ENCODE measurements at places on chromosomes 11 and 22. TPM values are rescaled to one million over a fixed set of nuclear protein-coding genes. Genes with fewer than 3 reads are reported as not detected.

SLC3A2 gene
- 64.1 TPM for total RNA-seq

GRCh38 chr11:118051611-118052461 is 25.0 kb upstream of the TMPRSS4 start:
- DNase-seq: no peak

DNA sequence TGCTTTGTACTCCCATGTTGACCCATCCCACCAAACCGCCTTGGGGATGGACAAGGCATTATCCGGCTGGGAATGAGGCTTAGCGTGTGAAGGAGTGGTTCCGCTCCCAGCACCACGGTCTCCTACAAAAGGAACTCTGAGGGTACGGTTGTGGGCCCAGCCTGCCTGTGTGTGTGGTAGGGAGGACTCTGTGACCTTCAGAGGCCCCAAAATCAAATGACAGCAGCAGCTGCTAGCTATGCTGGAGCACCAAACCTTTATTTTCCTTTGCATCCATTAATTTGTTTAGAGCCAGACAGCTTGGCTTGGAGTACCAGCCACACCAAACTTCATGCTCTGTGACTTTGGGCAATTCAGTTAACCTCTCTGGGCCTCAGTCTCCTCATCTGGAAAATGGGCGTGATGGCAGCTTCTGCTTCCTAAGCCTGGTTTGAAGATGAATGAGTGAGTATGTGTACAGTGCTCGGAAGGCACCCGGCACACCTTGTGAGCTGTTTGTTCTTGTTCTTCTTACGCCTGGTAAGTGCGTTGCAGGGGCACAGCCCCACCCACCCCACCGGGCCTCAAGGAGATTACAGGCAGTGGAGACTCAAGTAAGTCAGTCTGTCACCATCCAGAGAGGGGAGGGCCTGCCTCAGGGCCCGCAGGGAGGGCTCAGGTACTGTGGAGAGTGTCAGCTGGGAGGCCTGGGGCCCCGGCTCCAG is 25.3 kb downstream of the MB start:
- DNase-seq: no peak

DNA sequence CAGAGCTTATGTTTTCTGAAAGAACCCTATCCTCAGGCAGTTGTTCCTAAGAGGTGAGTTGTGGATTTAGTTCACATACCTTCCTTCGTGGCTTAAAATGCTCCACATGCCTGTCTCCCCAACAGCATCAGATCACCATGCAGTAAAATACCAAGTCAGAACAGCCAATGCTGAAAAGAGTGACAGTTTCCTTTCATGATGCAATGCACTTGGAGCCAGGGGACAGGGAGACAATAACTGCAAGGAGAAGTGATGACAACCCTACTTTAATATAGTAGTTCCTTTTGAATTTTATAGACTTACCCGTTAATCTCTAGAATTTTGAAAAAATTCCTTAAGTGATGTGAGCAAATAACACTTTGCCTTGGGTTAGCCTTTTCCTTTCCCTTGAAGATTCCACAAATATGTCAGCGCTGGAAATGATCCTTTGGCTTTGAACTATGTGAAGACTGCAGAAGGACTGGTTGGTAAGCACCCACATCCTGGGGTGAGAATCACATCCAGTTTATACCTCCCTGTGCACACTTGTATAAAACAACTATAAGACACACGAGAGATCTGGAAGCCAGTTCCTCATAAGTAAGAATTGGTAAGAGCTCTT is 71.2 kb downstream of the PIWIL4 start:
- DNase-seq: no peak

DNA sequence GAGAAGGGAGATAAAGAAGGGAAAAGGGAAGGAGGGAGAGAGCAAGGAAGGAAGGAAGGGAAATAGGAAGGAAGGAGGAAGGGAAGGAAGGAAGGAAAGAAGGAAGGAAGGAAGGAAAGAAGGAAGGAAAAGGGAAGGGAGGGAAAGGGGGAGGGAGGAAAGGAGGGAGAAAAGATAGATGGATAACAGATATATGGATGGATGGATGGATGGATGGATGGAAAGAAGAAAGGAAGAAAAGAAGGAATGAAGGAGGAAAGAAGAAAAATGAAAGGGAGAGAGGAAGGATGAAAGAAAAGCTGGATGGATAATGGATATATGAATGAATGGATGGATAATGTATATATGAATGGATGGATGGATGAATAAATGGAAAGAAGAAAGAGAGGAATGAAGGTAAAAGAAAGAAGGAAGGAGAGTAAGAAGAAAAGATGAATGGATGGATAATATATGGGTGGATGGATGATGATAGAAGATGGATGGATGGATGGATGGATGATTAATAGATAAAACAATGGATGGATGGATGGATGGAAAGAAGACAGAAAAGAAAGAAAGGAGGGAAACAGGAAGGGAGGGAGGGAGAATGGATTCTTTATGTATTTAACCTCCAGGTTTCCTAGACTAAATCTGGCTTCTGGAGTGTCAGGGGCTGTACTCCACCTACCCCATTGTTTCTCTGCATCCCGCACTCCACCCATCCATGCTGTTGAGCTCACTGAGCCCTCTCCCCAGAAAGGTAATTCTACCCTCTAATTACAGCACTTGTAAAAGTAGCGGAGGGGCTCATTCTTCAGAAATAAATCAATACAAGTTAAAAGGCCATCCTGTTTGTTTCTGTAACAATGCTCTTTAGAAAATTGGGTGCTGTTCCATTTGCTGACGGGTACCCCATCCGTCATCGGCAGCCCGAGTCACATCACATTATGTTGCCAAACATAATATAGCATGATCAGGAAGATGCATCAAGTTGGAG is 506.1 kb downstream of the MIAT start:
- no peak for DNase-seq

DNA sequence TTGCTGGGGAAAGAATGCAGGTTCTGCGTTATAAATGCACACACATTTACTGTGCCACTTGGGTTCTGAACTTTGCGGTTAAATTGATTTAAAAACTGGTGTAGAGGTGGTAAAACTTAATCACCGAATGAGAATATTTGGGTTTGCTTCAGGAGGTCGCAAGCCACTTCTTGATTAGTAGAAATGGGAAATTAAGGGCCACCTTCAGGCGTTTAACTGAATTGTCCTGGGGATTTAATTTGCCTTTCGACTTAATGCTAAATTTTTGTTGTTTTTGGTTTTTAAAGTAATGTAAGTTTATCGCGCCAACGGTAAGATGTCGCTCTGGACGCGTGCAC is 459 bp upstream of the NCR3LG1 start:
- no peak for DNase-seq
